ENCODE measurements at places on chromosomes 2 and 18. TPM values are rescaled to one million over a fixed set of nuclear protein-coding genes. Genes with fewer than 3 reads are reported as not detected.

Gene RESP18
- not detected for total RNA-seq

Gene LBX2
- total RNA-seq, result 1.3 TPM

Gene FSHR
- total RNA-seq, result not detected

- no peak for DNase-seq
Observed at GRCh38 chr2:102880731-102881130, 118.9 kb downstream of the TMEM182 start.

- no peak for DNase-seq
Observed at GRCh38 chr2:163044114-163044513, 205.5 kb upstream of the KCNH7 start.

- no peak for DNase-seq
Observed at GRCh38 chr2:201858281-201859184, 52.2 kb downstream of the CDK15 start.

DNA sequence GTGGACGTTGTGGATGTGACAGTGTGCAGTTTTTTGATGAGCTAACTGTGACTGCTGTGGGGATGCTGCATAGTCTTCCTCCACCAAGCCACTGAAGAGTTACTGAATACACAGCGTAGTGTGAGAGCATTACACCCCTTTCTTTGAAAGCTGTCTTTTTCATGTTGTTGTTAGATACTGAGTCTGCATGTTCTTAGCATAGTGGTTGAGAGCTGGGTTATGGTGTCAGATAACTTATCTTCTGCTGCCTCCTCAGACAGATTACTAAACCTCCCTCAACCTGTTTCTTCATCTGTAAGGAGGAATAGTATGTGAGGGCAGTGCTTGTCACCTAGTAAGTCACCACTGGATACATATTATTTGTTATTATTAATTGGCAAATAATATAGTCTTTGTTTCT is 63.2 kb downstream of the CEP192 start:
- no peak for DNase-seq

GRCh38 chr2:53753041-53753440 is 14.6 kb upstream of the CHAC2 start:
- no peak for DNase-seq

Measured in breast epithelium (tissue), 4 donors.